ENCODE measurements at places on chromosomes 11 and 22.

DNA sequence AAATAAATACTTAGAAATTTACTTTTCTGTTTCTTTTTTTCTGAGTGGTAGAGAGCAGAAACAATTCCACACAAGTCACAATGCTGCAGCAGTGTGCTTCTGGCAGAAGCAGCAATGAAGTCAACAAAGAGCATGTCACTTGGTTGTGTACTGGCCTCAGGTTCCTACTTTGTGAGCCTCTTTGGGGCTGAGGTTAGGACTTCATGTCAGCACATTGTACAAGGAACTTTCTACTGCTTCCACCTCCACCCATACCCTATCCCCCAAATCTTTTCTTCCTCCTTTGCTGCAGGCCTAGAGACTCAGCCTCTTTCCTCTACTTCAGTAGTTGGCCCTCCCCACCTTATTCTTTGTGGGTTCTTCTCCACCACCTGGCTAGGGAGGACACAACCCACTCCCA, 252.7 kb upstream of the PITPNB start:
- no peak for DNase-seq

GRCh38 chr11:19196432-19196831, 5.4 kb downstream of the CSRP3 start:
- DNase-seq = no peak

DNA sequence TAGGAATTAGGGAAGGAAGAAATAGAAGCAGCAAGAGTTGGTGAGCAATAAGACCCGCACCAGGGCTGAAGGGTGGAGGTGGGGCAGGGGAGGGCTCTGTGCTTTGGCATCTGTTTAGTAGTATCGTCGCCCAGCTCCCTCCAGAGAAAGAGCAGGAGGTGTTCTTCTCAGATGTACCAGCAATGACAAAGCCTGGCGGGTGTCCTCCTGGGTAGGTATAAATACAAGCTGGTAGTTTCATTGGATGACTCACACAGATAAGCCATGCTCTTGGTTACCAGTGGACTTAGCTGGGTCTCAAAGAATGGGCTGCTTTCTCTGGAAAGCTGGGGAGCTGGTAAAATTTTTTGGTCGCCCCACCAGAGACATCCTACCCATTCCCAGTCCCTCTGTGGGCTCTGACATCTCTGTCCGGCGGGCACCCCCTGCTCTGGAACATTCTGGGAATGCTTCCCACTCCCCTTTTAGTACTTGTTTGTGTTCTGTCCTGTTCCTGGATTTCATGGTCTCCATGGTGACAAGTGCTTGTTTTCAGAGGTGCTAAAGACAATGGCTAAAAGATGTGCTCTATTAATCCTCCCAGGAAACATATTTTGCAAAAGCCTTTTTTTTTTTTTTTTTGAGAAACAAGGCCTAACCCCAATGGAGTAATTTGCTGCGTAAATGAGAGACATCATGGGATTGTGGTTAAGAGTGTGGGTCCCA, 15.4 kb upstream of the TUBA8 start:
- no peak for DNase-seq

DNA sequence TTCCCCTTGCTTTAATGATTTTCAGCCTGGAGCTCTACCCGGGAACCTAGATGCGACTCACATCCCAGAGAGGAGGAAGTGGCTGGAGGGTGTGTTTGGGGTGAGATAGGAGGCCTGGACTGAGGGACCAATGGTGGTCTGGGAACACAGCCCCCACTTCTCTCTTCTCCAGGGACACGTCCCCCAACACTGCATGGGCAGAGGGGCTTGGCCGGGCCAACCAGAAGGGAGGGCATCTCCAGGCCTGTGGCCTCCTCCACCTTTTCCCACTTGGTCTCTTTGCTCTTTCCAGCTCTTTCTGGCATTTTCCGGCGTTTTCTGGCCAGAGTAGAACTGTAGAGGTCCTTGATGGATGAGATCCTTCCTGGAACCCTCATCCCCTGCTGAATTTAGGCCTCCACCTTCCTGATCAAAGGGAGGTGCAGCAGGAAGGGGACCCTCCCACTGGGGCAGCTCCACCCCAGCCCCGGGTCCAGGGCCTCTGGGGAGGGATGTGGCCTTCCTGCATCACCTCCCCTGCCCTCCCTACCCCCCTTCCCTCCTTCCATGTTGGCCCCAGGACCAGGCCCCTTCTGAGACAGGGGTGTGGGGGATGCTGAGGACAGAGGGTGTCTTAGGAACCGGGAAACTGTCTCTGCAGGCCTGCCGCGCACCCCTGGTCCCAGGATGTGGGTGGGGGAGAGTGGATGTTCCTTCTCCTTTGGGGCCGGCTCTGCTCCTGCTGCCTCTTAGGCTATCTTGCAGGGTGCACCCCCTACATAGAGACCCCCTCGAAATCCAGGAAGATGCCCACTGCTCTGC, 24.4 kb downstream of the MRGPRG start:
- DNase-seq = no peak

GRCh38 chr11:27371489-27371888, 8.5 kb upstream of the CCDC34 start:
- DNase-seq = no peak

DNA sequence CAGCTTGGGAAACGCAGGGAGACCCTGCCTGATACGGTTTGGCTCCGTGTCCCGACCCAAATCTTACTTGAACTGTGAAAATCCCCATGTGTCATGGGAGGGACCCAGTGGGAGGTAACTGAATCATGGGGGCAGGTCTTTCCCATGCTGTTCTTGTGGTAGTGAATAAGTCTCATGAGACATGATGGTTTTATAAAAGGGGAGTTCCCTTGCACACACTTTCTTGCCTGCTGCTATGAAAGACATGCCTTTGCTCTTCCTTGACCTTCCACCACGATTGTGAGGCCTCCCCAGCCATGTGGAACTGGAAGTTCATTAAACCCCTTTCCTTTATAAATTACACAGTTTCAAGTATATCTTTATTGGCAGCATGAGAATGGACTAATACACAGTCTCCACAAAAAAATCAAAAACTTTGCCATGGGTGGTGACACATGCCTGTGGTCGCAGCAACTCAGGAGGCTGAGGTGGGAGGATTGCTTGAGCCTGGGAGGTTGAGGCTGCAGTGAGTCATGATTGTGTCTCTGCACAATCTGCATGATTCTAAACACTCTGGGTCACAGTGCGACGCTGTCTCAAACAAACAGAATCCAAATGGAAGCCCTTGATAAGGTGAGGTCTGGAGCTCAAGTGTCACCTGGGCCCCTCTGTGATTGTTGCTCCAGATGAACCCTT, 34.9 kb downstream of the SYN3 start:
- DNase-seq = no peak

DNA sequence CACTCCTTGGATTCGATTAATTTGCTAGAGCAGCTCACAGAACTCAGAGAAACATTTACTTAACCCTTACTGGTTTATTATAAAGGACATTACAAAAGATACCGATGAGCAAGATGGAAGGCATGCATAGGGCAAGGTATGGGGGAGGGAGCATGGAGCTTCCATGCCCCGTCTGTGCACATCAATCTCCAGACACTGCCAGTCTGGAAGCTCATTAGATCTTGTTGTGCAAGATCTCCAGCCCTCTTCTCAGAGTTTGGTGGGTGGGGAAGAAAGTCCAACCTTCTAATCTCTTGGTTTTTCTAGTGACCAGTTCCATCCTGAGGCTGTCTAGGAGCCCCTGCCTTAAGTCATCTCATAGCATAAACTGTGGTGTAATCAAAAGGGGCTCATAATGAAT, 190.7 kb downstream of the UVRAG start:
- DNase-seq = no peak

All from fibroblast of skin of left quadriceps (primary cell).